ENCODE measurements at places on chromosomes 12 and 14.

DNA sequence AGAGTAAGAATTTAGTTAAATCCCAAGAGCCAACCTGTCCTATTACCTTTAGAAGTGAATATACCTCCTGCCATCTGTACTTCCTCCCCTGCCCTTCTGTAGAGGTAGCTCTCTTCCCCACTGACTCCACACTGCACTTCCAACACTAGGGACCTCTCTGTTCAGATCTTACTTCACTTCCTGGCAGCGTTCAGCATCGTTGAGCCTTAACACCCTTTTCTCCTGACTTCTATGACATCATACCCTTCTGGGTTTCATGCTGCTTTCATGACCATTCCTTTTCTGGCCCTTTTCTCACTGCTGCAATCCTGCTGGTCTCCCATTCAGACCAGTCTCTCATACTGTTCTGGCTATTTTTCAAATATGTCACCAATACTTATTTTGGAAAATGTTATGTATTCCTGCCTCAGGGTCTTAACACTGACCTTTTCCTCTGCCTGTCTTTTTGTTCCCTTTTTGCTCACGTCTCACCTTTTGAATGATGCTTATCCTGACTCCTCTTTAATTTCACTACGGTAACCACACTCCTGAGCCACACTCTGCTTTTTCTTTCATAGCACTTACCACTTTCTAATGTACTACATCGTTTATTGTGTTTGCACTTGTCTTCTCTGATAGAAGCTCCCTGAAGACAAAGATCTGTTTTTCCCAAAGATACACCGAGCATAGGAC, 67.6 kb downstream of the PLEKHA5 start:
- no peak for DNase-seq

DNA sequence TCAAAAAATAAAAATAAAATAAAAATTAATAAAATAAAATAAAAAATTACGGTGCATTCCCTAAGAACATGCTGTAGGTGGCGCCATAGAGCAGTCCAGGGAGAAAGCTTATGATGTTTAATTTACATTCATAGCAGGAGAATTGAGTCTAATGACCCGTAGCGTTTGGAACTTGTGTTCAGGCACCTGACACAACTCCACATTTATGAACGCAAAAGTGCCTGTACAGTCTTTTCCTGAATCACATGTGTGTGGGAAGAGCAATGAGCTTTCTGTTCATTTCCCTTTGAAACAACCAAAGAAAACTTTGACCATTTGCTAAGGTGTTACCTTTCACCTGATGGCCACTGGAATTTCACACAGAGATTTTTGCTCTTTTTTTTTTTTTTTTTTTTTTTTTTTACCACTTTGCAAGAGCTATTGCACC, 60.6 kb upstream of the KCNA1 start:
- DNase-seq, result no peak

- DNase-seq, result no peak
Observed at GRCh38 chr14:37453985-37454384, 141.1 kb downstream of the FOXA1 start.

DNA sequence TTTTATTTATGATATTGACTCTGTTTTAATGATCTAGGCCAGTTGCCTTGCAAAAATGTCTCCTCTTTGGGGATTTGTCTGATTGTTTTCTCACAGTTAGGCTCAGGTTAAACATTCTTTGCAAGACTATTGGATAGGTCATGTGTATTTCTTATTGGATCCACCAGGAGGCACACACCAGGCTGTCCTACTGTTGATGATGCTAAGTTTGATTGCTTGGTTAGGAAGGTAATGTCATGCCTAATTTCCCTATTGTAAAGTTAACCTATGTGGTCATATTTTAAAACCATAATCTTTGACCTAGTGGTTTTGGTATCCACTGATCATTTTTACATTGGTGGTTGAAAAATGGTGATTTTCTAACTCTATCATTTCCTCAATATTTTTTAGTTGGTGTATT, 137.1 kb downstream of the BRMS1L start:
- DNase-seq, result no peak

GRCh38 chr14:76640923-76641395, 120.3 kb upstream of the VASH1 start:
- no peak for DNase-seq

- no peak for DNase-seq
Observed at GRCh38 chr12:45310627-45310968, 94.7 kb downstream of the ANO6 start.

- DNase-seq, result no peak
Observed at GRCh38 chr12:47811581-47812484, 7.9 kb downstream of the HDAC7 start.

DNA sequence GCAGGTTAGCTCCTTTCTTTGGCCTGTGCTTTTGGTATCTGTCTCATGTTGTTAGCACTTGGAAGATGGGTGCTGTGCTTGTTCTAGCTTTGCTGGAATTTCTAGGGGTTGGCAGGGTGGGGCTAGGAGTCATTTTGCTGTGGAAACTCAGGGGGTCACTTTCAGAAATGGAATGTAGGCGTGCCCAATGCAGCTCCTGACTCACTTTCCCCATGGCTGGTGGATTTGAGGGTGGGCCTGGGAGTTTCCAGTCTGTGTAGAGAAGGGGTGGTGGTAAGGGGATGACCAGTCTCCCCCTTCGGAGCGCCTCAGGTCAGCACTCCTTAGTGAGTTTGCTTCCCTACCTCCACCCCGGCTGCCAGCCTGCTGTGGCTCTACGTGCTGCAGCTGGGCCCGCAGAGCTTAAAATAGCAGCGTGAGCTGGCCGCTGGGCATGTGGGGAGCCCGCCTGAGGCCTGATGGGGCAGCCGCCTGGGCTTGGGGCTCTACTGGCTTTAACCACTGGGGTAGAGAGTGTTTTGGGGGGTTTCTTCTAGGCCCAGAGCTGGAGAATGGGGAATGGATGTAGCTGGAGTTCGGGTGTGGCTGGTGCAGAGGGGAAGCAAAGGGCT, 108.2 kb downstream of the TSPAN9 start:
- no peak for DNase-seq

- DNase-seq, result no peak
Observed at GRCh38 chr12:66620026-66620425, 58.9 kb downstream of the GRIP1 start.

DNA sequence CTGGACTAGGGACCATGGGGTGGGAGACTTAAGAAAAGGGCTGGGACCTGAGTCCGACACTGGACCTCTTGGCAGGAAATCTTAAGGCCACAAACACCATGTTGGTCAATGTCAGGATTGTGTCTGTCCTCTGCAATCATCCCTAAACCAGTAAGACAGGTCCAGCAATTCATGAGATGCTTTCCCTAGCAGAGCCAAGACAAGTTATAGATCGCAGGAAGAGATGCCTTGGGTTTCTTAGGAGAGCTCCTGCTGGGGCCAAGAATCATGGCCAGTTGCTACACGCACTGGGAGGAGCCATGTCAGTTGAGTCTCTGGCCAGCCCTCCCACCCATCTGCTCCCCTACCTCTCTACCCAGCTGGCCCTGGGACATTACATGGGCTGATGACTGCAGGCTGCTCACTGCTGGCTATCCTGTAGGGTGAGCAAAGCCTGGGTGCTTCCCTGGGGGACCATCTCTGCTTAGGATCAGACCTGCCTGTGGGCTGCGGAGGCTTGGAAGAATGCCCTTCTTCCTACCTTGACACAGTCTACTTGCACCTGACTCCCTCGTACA, 14.2 kb downstream of the PLEKHH1 start:
- no peak for DNase-seq

DNA sequence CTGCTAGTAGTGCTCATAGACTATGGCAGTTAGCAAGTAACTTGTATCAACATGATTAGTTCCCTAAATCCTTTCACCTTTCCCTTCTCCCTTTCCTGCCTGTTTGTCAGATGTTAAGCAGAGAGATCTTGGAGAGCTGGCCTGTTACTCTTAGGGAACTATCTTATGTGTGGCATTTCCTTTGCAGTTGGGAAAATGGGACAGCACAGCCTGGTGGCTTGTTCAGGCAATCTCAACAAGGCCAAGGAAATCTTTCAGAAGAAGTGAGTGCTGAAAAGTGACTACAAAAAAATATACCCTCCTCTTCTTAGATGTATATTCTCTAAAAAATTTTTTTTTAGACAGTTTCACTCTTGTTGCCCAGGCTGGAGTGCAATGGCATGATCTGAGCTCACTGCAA, 7.4 kb downstream of the PARP2 start:
- DNase-seq, result no peak

GRCh38 chr14:64801046-64801445, 78.7 kb downstream of the SPTB start:
- DNase-seq, result no peak

DNA sequence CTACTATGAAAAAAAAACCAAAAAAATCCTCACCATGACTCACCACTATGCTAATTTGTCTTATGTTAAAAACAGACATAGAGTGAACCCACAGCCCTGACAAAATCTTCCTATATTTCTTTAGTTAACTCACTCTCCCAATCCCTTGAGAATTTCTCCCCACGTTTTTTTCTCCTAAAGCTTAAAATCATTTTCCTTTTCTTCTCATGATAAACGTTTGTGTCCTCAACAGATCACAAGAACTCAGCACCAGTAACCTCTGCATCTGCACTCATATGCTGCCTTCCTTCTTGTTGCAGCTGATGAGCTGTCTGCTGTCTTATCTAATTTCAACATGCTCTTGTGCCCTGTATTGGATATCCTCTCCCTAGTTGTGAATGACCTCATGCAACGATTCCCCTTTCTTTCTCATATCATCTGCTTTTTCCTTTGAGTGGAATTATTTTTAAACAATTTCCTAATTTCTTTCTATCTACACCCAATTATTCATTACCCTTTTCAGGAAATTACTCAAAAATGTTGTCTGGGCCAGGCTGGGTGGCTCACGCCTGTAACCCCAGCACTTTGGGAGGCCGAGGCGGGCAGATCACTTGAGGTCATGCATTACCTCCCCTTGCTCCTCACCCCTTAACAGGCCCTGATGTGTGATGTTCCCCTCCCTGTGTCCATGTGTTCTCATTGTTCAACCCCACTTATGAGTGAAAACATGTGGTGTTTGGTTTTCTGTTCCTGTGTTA, 427.5 kb upstream of the MGAT4C start:
- no peak for DNase-seq

GRCh38 chr14:104875811-104876210, 10.7 kb downstream of the CEP170B start:
- DNase-seq, result no peak

- no peak for DNase-seq
Observed at GRCh38 chr14:89920056-89920455, 34.5 kb downstream of the EFCAB11 start.

- DNase-seq, result no peak
Observed at GRCh38 chr14:73613419-73613963, 1.2 kb downstream of the ACOT6 start.

DNA sequence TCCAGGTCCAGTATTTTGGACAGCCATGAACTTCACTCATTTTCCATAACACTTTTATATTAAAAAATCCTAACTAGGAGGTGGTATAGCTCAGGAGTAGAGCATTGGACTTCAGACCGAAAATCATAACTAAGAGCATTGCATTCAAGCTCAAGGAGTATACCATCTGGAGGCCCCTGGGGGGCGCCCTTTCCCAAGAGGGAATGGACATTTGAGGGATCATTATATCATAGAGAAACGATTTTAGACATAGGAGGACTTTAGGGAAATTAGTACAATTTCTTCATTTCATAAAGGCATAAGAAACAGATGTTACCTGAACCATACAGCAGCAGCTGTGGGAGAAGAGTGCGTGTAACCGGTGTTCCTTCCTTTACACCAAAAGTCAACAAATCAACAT, 5.2 kb upstream of the ATG14 start:
- DNase-seq, result no peak

- DNase-seq, result no peak
Observed at GRCh38 chr12:26800858-26801257, 32.1 kb downstream of the ITPR2 start.

- no peak for DNase-seq
Observed at GRCh38 chr12:65822732-65823512, 1.4 kb upstream of the HMGA2 start.

DNA sequence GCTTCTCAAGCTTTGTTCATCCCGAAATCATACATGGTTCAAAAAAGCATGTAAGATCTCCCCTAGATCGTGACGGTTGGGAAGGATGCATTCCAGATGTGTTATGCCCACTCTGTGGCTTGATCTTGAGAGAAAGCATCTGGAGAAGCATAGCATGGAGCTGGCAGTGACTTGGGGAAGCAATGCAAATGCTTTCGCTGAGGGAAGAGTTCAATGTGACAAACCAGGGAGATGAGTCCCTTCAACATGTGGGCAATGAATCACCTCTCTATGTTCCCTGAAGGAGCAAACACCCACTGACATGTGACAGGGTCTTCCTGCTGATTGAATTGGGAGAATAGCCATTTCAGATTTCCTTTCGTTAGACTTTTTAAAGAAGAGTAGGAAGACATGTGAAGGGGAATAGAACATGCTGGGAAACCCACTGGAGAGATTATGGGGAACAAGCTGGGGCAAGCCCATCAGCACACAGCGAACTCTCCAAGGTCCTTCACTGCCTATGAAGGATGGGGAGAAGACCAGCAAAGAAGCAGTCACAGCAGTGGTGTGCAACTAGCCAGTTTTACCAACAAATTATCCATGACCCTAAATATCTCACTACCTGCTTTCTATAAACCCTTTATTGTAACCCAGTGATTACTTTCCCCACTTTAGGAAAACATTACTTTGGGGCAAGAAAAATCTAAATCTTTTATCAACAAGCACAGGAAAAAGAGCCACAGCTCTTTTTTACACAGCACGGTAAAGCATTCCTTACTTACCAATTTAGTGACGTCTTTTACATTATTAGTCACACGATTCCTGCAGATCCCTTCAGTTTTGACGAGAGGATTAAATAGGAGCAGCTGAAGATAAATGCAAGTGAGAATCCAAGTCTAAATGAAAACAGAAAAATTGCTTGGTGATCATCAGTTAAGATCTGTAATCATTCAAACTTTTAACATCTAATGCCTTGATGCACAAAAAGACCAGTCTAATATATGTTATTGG, 35.0 kb downstream of the KITLG start:
- no peak for DNase-seq

DNA sequence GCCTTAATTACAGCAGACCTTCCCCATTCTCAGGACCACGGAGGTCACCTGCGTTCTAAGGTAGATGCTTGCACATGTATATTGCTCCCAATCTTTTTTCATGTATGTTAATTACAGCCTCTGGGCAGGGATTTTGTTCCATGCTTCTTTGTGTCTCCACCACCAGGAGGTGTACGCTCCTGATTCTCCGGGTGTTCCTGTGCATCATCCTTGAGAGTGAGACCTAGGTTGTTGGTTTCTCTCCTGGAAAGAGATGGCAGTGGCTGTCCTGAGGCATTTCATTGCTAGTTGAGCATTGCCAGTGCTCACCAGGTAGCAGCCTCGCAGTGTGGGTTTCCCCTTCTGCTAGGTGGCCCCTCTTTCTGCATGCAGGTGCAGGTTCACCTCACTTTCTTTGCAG, 52.8 kb downstream of the KCNK13 start:
- no peak for DNase-seq

GRCh38 chr12:58814036-58814435, 106.3 kb downstream of the LRIG3 start:
- no peak for DNase-seq

DNA sequence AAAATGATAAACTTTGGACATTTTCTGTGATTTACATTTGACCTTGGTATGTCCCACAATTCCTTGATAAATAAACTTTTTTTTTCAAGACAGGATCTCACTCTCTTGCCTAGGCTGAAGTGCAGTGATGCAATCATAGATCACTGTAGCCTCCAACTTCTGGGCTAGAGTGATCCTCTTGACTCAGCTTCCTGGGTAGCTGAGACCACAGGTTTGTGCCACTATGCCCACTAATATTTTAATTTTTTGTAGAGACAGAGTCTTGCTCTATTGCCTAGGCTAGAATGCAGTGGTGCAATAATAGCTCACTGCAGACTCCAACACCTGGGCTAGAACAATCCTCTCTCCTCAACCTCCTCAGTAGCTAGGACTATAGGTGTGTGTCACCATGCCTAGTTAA, 79.1 kb upstream of the PTGDR start:
- no peak for DNase-seq
